ACHN (cell line): ENCODE measurements at places on chromosomes 3 and 15.

GRCh38 chr3:121648219-121648958 is 12.3 kb downstream of the HCLS1 start:
- no peak for DNase-seq

GRCh38 chr15:86263230-86263629 is 183.6 kb downstream of the AGBL1 start:
- no peak for DNase-seq

GRCh38 chr3:189606774-189607173 is 24.4 kb upstream of the TP63 start:
- DNase-seq = no peak

DNA sequence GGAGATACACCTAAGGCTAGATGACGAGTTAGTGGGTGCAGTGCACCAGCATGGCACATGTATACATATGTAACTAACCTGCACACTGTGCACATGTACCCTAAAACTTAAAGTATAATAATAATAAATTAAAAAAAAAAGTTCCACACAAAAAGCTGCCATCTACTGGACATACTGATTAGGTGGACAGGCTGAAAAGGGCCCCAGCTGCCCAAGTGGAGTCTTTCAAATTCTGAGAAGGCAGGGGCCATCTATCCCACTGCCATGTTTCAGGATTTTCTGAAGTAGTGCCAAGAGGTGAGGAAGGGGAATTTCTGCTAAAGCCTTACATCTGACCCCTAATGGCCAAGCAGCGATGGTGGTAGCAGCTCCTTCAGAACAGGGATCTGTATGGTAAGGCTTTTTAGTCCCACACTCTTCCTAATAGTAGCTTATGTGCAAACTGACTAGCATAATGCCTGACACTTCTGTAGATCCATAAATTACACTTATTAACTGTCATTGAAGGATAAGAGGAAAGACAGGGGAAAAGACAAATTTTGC is 7.7 kb downstream of the FSTL1 start:
- DNase-seq = no peak
